ENCODE measurements at places on chromosomes 5 and 9.

DNA sequence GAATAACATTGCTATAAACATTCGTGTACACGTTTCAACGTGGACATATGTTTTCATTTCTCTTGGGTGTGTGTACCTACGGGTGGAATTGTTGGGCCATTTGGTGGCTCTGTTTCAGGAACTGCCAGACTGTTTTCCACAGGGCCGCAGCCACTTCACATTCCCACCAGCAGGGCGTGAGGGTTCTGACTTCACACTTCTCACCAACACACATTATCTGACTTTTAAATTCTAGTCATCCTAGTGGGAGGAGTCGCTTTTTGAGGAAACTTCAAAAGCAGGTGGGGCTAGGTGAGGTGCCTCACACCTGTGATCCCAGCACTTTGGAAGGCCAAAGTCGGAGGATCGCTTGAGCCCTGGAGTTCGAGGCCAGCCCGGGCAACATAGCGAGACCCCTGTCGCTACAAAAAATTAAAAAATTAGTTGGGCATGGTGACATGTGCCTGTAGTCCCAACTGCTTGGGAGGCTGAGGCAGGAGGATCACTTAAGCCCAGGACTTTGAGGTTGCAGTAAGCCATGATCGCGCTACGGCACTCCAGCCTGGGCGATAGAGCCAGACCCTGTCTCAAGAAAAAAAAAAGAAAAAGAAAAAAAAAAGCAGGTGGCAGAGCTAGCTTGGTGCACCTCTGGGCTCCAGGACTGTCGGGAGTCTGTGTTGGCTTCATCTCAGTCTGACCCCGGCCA is 28.5 kb downstream of the TSPAN17 start:
- DNase-seq, result no peak

DNA sequence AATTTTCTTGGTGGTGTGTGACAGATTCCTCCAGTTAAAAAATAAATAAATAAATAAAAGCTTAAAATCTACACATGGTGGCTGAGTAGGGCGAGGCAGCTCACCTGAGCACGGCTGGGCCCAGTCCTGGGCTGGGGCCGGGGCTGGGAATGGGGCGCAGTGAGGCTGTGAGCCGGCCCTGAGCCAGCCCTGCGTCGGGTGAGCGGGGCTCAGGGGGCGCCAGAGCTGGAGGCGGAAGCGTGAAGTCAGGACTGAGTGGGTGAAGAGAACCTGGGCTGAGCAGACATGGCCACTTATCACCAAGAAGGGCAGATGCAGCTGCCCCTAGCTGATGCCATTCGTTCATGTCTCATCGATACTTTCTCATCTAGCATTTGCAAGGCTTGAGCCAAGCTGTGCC is 22.8 kb upstream of the DTWD2 start:
- no peak for DNase-seq

- DNase-seq, result no peak
These were observed 33.5 kb downstream of the SEMA4D start for GRCh38 chr9:89464300-89464901.

DNA sequence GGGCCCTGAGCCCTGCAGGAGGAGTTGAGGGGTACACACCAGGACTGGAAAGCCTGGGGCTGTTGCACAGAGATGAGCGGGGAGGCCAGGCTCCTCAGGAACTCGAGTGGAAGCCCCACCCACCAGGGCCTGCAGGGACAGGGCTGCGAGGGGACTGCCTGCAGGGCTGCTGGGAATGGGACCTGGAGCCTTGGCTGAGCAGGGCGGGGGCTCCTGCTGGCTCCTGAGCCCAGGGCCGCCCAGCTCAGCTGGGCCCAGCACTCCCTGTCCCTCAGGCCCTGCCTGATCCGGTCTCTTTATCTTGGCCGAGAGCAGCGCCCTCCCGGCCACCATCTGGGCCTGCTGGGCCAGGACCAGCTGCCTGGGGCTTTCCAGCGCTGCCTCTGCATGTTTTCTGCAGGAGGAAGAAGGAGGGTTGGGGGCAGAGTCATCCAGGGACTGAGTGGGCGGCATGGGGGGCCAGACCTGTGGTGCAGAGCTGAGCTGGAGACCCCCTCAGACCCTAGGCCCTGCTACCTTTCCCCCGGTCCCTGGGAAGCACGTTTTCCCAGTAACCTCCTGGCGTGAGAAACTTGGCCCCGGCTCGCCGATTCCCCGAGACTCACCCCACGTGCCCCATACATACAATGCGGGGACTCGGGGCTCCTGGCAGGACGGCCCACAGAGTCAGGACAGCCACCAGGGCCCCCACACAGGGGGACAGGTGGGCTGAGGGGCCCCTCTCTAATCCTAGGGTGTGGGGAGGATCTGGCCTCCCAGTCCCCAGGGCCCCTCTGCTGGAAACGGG is 9.4 kb downstream of the LCN12 start:
- no peak for DNase-seq

DNA sequence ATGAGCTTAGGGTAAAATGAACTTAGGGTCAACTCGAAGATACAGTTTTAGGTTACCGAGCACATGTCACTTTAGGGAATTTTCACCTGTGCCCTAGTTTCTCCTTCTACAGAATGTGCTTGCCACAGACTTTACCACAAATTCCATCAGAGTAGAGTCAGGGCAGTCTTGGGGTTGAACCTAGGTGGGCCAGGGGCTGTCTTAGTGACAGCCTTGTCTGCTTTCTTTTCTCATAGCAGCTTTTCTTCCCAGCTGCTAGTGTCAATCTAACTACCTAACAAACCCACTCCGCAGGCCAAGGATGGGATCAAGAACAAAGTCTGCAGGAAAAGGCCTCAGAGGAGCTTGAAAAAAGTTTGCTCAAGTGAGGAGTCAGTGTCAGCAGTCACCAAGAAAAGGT is 458.1 kb upstream of the CDH18 start:
- DNase-seq, result no peak

DNA sequence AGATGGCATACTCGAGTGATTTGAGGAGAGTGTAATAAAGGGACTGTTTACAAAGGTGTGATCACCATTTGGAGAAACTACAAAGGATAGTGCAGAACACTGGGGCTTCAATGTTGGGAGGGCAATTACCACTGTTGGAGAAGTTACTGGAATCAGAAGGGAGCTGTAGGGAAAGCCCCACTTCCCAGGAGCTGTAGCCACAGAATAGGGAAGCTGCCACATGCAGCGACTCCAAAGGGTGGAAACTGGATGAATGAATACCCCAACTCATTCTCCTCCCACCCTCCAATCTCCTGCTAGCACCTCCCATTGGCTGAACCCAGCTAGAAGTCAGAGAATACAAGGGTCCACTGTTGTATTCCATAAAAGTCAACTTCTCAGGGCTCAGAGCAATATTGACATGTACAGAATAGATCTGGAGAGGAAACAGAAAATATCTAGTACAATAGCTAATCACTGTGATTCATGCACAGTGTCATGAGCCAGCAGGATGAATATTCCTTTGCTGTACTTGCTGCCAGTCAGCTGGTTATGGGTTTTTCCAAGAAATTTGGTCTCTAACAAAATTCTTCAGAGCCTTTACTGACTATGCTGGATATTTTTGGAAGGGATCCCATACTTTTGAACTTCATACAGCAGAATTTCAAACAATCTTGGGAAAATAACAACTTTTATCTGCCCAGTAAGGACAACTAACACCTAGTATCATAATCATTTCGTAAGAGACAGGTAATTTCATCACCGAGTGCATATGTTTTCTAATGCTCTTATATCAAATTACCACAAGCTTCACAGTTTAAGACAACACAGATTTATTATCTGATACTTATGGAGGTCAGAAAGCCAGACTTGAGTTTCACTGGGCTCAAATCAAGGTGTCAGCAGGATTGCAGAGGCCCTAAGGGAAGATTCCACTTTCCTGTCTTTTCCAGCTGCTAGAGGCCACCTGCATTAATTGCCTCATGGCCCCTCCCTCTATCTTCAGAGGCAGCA is 39.6 kb downstream of the PDCD1LG2 start:
- no peak for DNase-seq

DNA sequence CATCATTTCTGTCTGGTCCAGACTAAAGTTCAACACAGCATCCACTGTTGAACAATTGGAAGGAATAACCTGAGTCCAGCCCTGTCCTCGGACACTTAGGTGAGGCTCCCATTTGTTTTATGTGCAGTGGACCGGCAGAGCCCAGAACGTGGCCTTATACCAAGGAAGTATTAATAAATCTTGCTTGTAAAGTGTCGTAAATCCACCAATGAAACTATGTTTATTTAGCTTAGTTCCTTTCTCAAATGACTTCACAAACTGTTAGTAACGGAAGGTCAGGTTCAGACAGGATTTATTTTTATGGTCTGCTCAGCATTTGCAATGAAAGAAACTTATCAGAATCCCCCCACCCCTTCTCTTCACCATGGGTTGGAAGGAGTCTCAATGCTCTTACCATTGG is 149.5 kb downstream of the PCSK1 start:
- DNase-seq, result no peak

- DNase-seq, result no peak
These were observed 21.4 kb upstream of the ANXA6 start for GRCh38 chr5:151178777-151179488.

DNA sequence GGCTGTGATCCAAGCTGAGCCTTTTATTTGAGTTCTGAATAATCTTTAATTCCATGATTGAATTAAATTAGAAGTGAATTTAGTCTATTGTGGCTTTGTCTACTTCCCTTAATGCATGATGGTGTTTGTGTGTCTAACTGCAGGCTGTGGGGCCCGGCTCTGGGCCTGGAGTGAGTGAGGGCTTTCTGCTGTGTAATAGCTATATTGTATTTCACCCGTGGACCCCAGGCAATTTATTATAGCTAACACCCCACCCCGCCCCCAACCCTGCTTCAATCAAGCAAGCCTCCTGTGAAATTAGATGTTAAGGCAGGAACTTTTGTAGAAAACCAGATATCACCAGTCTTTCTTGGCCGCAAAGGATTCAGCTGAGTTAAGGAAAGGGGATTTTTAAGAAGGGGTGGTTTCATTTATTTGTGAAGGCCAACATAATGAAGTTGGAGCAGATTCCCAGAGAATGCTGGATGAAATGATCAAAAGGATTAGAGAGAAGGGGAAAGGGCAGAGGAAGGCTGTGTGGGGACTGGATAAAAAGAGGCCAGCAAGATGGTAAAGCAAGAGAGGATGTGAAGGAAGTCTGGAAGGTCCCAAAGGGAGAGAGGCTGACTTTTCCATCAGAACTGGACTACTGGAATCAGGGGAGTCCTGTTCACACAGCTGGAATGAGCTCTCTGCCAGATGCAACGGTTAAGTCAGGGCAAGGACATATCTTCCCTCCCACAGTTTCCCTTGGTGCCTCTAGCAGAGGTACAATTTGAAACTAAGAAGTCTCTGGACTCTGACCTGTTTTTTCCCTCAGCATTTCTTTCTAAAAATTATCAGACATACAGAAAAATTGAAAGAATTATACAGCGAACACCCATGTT is 125.3 kb upstream of the SAP30L start:
- no peak for DNase-seq

- no peak for DNase-seq
These were observed 101.2 kb downstream of the HMHB1 start for GRCh38 chr5:143913008-143913752.

DNA sequence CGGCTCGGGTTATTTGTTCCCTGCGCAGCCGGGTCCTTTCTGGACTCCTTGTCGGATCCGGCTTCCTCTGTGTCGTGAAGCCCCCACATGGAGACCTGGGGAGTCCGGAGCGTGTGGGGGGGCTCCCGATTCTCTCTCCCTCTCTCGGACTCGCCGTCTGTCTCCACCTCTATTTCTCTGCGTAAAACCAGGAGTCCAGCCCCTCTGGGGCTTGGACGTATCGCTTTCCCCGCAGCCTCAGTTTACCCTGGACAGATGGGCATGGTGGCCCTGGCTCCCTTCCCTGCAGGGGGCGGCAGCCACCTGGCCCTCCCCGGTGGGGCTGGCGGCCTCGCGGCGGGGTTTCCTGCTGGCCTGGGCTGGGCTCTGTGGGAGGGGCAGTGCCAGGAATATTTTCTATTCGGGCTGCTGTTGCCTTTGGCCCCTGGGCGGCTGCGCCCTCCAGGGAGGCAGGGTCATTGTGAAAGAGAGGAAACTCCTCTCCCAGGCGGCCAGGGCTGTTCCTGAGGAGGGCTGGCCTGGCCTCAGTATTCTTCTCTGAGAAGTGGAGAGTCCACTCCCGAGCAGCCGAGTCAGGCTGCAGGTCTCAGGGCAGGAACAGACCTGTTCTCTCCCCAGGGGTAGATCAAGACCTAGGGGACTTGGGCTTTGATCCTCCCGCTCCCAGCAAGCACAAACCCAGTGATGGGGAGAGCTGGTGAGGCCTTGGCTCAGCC is 665 bp downstream of the ASS1 start:
- DNase-seq, result no peak

DNA sequence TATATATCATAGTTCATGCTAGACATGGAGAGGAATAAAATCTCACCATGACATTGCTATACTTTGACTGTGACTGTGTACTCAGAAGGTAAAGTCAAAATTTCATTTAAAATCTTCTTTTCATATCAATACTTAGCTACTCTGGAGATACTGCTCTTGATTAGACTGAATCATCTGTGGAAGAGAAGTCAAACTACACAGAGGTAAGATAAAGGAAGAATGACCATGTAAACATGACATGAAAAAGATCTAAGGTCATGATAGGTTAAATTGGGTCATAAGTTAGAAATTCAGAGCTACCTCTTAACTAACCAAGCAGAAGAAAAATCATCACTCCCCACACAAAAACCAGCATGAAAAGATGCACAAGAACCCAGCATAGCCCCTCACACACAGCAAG is 44.8 kb upstream of the RLN1 start:
- DNase-seq, result no peak

GRCh38 chr9:127267793-127268525 is 3.4 kb downstream of the GARNL3 start:
- peak; percentile 18 for DNase-seq

DNA sequence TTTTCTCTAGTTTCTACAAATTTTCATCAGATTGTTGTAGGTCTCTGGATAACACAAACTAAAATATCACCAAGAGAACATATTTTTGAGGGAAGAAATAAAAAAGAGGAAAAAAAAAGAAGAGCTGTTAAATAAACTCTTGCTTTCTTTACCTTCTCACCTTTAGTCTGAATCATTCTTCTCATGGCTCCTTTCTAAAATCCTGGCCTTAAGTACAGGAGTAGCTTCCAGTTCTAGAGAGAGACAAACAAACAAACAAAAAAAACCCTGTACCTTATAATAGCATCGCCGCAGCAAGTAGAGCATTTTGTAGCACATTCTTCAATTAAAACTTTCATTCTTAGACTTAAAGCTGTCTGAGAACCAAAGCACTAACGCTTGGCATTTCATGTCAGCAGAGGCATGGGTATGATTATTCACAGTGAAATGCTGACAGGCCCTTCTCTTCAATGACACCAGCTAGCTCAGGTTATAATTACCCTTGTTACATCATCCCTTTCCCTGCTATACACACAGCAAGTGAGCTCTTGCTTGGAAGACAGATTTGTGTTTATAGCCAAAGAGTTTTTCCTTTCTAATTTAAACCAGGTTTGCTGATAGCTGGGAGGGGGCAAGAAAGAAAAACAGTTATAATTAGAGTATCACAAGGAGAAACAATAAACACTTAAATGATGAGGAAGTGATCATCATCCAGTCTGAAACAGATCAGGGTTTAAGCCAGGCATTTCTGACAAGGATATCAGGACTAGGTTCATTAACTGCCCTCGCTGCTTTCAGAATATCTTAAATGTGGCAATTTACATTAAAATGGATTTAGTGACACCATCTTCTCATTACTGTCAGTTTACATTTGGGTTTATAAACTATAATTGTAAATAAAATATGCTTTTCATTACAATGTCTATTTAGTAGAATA is 510.9 kb upstream of the ZNF608 start:
- no peak for DNase-seq
